ENCODE measurements at places on chromosomes 2 and 18. TPM values are rescaled to one million over a fixed set of nuclear protein-coding genes. Genes with fewer than 3 reads are reported as not detected.

The DSG4 gene
- not detected for total RNA-seq

The FLACC1 gene
- 0.17 TPM for total RNA-seq

The CNDP1 gene
- 0.11 TPM for total RNA-seq

The TEKT4 gene
- total RNA-seq = not detected

The FBXO36 gene
- 4.0 TPM for total RNA-seq

The MPP4 gene
- not detected for total RNA-seq

GRCh38 chr2:229133155-229133772 is 137.8 kb downstream of the PID1 start:
- H3K27me3 ChIP-seq = no peaks in the 10 kb centered on the region
- no peak overlapping the region for H3K27ac ChIP-seq

GRCh38 chr18:77091366-77091765 is 41.2 kb downstream of the MBP start:
- no peak for DNase-seq
- peaks cover 7% of the 10 kb centered on the region for H3K27me3 ChIP-seq
- peaks cover 74% of the 10 kb centered on the region for H3K4me1 ChIP-seq
- H3K27ac ChIP-seq = no peak overlapping the region
- H3K36me3 ChIP-seq = no peaks in the 10 kb centered on the region

DNA sequence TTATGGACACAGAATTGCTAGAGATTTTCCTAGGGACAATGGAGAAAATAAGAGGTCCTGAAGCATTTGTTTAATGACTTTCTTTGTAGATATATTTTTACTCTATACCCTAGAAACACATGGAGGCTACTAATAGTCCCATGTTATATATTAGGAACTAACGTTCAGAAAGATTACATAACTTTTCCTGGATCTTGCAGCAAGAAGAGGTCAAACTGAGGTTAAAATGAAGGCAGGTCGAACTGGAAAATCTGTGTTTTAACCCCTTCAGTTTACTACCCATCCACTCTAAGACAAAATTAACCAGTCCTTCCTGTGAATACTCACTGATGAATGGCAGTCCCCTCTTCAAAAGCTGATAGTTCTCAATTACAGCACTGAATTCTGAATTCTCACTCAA is 1415.8 kb upstream of the CELF4 start:
- H3K4me1 ChIP-seq = no peaks in the 10 kb centered on the region
- no peaks in the 10 kb centered on the region for H3K27me3 ChIP-seq
- no peak overlapping the region for H3K27ac ChIP-seq

DNA sequence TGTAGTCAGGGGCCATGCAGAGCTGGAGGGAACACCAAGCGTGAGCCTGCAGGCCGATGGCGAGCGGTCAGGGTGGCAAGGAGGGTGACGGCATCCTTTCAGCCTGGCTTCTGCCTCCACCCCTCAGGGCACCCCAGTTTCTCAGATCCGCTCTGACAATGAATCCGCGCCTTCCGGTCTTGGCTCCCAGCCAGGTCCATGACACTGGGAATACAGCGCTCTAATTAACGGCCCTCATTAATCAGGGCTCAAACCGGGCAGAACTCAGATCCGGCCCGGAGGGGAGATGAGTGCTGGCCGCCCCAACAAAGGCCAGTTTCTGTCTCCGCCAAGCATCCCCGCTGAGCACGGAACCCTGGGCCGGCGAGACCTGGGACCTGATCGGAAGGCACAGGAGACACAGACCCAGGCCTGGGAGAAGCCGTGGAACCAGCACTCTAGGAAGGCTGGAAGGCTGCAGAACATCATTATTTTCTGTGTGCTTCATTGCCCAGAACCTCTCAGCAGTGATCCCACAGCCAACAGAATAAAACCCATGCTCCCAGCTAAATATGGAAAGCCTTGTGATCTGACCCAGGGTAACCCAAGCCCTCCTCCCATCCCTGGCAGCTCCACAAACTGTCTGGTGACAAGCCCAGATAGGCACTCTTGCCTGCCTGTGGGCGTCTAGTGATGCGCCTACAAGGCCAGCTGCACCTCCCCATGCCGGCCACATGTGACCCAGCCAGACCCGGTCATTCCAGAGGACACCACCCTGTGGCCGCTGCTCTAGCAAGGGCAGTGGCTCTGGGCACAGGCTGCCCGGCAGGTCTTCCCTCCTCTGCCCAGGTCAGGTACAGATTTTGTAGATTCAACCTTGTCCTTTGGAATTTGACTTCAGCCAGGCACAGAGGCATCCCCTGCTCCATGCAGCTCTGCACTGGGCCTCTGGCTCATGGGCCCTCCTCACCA is 438.7 kb upstream of the MYT1L start:
- H3K36me3 ChIP-seq = no peaks in the 10 kb centered on the region
- no peak overlapping the region for H3K4me3 ChIP-seq
- H3K27me3 ChIP-seq = no peaks in the 10 kb centered on the region
- no peak for DNase-seq

DNA sequence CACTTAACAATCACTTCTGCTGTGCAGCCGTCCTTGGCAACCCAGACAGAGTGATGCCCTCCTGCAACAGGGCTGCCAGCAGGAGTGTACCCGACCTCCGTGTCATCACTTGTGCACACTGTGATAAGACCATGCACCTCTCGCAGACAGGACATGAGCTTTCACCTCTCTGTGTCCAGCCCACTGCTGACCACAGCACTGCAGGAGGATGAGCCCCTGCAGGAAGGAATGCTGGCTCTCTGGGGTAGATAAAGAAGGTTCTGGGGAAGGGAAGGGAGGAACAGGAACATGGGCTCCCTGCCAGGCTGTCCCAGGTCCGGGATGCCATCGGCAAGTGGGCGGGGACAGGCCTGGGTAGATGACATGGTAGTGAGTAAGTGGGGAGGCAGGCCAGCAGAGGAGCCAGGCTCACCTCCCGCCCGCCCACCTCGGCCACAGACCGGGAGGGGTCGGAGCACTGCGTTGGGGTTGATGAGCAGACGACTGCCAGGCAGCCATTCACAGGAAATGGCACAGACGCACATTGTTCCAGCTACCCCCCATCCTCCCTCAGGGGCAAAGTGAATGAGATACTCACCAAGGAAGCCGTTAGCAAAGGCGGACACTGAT is 18.6 kb upstream of the COL6A3 start:
- no peak overlapping the region for H3K27ac ChIP-seq
- H3K27me3 ChIP-seq = peaks cover 9% of the 10 kb centered on the region
- no peaks in the 10 kb centered on the region for H3K36me3 ChIP-seq

- H3K4me3 ChIP-seq = no peak overlapping the region
- H3K27me3 ChIP-seq = no peaks in the 10 kb centered on the region
- no peak for DNase-seq
- peaks cover 9% of the 10 kb centered on the region for H3K4me1 ChIP-seq
- H3K27ac ChIP-seq = no peak overlapping the region
These were observed 147.5 kb downstream of the METTL4 start for GRCh38 chr18:2423761-2424160.

DNA sequence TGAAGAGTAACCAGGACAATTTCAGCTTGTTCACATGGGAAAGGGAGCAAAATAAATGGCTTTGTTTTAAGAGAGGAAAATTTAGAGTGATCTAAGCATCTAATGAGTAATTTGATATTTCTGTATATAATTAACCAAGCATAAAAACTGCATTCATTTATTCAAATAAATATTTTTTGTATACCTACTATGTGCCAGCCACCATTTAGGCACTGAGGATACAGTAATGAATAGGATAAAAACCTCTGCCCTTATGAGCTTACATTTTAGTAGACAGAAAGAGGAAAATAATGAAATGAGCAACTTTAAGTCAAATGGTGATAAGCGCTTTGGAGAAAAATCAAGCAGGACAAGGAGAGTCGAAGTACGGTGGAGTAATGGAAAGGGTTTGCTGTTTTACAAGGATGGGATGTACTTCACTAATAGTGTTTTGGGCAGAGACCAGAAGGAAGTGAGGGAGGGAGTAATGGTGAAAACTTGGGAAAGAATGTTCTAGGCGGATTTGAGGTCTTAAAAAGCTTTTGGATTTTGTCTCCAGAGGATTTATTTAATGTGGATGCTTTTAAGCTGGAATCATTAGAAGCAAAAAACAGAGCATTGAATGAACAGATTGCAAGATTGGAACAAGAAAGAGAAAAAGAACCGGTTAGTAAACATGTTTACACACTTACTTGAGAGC is 17.4 kb downstream of the NDC80 start:
- H3K36me3 ChIP-seq = peaks cover 63% of the 10 kb centered on the region
- no peak overlapping the region for H3K27ac ChIP-seq
- H3K4me3 ChIP-seq = no peak overlapping the region
- no peaks in the 10 kb centered on the region for H3K27me3 ChIP-seq
- H3K4me1 ChIP-seq = no peaks in the 10 kb centered on the region
- no peak for DNase-seq

GRCh38 chr2:81050580-81051095 is 746.1 kb upstream of the LRRTM1 start:
- peaks cover 46% of the 10 kb centered on the region for H3K4me1 ChIP-seq
- H3K27me3 ChIP-seq = no peaks in the 10 kb centered on the region
- no peaks in the 10 kb centered on the region for H3K36me3 ChIP-seq
- H3K27ac ChIP-seq = peak overlapping the region; percentile 83
- DNase-seq = no peak

Measured in WTC11 (cell line).